ENCODE measurements at places on chromosomes 5 and 9. TPM values are rescaled to one million over a fixed set of nuclear protein-coding genes. Genes with fewer than 3 reads are reported as not detected.

GRCh38 chr5:74382987-74383593 is 257.4 kb downstream of the ENC1 start:
- H3K27ac ChIP-seq = no peak overlapping the region
- H3K4me1 ChIP-seq = no peaks in the 10 kb centered on the region
- H3K27me3 ChIP-seq = no peaks in the 10 kb centered on the region
- H3K36me3 ChIP-seq = no peaks in the 10 kb centered on the region
- H3K4me3 ChIP-seq = no peak overlapping the region

The LCN1 gene
- polyA plus RNA-seq = not detected

The PCDHGA11 gene
- polyA plus RNA-seq = not detected

The CFAP157 gene
- 0.20 TPM for polyA plus RNA-seq

The RAD23B gene
- 15.1 TPM for polyA plus RNA-seq

The PLCXD3 gene
- not detected for polyA plus RNA-seq
